Activated CD8-positive, alpha-beta memory T cell treated with anti-CD3 and anti-CD28 coated beads for 4 hours (primary cell): ENCODE measurements at places on chromosomes 3 and 15.

- no peak for DNase-seq
These were observed 111.6 kb downstream of the RAB11A start for GRCh38 chr15:65980824-65981456.

DNA sequence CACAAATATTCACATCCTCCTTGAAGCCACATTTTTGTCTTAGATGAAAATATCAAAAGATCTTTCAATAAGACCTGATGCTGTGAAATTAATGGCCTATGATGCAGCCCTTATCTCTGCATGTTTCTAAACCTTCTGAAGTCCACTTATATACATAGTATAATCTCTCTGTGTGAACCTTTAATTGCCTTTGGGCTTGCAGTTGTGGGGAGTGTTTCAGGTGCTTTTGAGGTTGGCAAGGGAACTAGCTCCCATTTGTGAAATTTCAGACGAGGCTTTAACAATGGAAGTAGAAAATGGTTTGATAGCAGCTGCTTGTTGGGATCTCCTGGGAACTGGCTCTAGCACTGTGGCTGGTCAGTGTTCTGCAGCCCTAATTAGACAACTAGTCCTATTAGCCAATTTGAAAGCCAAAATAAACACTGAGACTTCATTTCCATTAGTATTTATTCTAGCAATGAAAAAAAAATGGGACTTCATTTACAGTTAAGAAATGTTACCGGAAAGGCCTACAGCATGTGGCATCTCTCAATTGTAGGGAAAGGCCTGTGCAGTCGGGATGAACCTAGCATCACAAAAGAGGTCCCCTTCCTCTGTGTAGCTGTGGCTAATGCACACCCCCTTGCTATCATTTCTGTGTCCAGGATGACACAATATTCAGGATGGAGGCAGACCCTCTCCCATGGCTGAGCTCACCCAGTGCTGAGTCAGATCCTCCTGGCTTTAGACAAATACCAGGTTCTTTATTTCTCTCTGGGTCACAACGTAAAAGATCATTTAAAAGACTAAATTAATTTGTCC is 140.7 kb upstream of the TRIM42 start:
- DNase-seq = no peak

GRCh38 chr3:151740581-151740980 is 6.9 kb downstream of the AADACL2 start:
- DNase-seq = no peak

- DNase-seq = no peak
These were observed 176.1 kb upstream of the ZPLD1 start for GRCh38 chr3:102258666-102259227.

DNA sequence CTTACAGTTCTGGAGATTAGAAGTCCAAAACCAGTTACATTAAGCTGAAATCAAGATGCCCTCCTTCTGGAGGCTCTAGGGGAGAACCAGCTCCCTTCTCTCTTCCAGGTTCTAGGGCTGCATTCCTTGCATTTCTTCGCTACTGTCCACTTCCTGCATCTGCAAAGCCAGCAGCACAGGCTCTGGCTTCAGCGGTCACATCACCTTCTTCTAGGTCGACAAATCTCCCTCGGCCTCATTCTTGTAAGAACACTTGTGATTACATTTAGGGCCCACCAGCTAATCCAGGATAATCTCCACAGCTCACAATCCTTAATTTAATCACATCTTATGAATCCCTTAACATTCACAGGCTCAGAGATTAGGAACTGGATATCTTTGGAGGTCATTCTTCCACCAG is 73.8 kb downstream of the MINAR1 start:
- no peak for DNase-seq

DNA sequence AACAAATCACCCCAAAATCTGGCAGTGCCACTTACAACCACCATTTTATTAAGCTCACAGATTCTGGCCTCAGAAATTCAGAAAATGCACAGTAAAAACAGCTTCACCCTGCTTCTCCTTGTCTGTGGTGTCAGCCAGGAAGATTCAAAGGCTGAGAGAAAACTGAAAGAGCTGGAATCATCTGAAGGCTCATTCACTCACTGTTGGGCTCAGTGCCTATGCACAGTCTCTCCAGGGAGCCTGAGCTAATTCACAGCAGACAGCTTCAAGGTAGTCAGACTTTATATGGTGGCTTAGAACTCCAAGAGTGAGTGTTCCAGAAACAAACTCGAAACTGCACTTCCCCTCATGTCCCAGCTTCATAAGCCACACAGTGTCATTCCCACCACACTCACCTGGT is 16.5 kb upstream of the PLOD2 start:
- DNase-seq = no peak

GRCh38 chr3:40720341-40720740 is 195.6 kb downstream of the ZNF621 start:
- no peak for DNase-seq

GRCh38 chr15:60993008-60993407 is 236.1 kb downstream of the RORA start:
- DNase-seq = no peak

- no peak for DNase-seq
These were observed 241.1 kb upstream of the TOPAZ1 start for GRCh38 chr3:44000586-44000985.

- no peak for DNase-seq
These were observed 28.0 kb downstream of the OSBPL10 start for GRCh38 chr3:31953091-31953490.

DNA sequence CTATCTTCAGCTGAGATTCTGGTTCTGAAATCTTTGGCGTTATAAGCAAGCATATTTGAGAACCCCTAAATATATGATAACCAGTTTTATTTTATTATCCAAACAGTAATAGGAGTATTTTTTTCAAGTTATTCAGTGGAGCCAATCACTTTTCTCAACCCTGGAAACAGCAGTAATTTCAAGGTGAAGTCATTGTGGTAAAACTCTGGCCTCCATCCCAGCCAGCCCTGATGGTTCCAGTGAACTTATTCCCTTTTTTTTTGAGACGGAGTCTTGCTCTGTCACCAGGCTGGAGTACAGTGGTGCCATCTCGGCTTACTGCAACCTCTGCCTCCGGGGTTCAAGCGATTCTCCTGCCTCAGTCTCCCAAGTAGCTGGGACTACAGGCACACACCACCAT is 545.4 kb upstream of the IL12A start:
- no peak for DNase-seq

DNA sequence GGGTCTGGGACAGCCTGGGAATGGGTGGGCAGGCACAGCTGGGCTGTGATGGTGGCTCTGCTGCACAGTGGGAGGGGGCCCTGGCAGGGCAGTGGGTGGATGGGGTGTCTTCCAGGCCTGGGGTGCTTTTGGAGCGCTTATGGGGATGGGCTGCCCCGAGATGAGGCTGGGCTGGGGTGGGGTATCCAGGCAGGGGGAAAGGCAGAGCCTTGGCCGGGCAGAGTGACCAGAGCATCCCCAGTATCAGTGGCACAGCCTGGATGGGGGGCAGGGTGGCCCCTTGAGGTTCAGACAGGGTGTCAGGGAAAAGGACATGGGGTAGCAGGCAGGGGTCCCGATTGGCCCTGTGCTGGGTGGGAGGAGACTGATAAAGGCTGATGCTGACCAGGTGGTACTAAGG is 26.6 kb downstream of the HDAC11 start:
- no peak for DNase-seq

- DNase-seq = no peak
These were observed 419.0 kb downstream of the CNTN4 start for GRCh38 chr3:2517500-2518172.

DNA sequence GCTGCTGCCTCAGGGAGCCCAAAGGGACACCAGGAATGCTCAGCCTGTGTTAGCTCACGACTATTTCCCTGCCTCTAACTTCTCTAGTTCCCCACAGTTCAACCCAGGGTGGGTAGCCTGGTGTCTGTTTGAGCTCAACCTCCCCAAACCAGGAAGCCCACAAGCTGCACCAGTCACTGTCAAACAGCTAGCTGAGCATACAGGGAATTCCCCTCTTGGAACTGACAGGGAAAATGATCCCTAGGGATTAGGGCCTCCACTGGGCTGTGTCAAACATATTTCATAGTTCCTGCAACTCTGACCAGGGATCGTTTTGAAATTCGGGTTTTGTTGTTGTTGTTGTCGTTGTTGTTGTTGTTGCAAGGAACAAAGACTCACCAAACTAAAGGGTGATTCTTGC is 147.1 kb upstream of the ICE2 start:
- DNase-seq = no peak

GRCh38 chr3:133890037-133890436 is 5.6 kb downstream of the RAB6B start:
- no peak for DNase-seq

GRCh38 chr3:171239757-171240503 is 213.4 kb upstream of the SLC2A2 start:
- no peak for DNase-seq

GRCh38 chr3:16513141-16514020 is at the start of gene RFTN1:
RFTN1 (minus strand) TSS chr3:16513699; CDS start chr3:16493869, 19,830 bp downstream.
- DNase-seq = peak; percentile 23

DNA sequence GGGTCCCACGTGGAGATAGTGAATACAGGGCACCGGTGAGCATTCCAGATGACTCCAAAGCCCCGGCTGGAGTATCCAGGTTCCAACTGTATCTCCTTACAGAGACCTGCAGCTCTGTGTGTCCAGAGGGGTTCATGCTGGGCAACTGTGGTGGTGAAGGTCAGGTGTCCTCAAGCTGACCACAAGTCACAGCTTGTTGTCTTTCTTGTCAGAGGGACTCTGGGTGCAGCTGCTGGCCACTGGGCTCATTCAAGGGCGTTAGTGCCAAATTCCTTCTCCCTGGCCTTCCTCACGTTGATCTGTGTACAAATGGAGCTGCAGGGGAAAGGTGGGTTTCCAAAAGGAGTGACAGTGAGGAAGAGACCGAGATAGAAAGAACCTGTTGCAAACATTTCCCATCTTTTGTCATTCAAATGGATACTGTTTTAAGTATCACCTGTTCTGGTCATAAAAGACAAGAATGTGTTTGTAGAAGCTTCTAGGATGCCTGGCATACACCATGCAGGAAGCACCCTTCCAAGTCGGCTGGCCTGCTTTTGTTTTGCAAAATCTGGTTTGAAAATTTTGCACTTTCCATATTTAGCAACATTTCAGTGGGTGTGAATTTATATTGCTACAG is 52.5 kb downstream of the CEMIP start:
- DNase-seq = no peak

DNA sequence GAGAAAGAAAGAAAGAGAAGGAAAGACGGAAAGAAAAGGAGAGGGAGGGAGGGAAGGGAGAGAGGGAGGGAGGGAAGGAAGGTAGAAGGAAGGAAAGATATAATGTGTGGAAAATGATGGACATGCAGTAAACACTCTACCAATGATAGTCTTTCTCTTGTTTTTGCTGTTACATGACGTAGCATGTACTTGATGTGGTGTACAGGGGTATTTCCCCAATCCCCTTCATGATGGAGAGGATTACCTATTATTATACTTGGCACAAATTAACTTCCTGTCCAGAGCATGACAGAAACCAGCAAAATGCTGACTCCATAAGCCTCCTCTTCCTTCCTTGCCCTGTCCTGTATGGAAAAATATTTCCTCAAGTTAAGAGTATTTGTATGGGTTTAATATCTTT is 124.4 kb downstream of the B3GALNT1 start:
- no peak for DNase-seq

DNA sequence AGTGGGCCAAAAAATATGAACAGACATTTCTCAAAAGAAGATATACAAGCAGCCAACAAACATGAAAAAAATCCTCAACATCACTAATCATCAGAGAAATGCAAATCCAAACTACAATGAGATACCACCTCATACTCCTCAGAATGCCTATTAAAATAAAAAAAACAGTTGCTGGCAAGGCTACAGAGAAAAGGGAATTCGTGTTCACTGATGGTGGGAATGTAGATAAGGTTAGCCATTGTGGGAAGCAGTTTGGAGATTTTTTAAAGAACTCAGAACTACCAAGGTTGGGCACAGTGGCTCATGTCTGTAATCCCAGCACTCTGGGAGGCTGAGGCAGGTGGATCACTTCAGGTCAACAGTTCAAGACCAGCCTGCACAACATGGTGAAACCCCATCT is 27.8 kb upstream of the C15orf40 start:
- DNase-seq = no peak

DNA sequence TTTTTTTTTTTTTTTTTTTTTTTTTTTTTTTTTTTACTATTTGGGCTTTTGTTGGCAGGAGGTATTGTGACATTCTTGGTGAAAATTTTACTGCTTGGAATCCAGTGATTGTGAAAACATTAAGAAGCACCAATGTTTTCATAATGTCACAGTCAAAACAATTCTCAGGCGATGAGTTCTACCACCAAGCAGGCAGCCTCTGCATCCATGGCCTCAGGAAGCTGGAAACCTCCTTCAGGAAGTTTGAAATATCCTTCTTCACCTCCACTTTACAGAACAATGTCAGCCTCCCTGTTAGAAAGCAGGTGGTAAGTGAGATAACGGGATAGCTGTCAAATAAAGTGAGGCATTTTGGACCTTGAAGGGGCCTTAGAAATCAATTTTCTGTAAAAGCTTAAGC is 98.3 kb downstream of the MEX3B start:
- no peak for DNase-seq

DNA sequence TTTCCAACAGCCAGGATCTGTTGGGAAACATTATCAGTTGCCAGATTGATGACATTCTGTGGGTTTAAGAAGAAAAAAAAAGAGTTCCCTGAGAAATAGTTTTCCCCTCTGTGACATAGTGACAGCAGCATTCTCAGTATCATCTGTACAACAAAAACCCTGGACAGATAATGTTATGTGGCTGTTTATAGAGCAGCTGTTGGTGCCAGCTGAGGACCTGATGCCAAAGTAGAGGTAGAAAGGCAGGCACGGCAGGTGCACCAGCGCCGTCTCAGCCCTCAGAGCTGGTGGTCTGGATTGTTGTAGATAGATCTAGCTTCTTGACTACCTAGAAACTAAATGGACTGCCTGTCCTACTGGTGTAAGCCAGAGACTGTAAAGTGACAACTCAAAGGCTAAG is 56.2 kb upstream of the FILIP1L start:
- DNase-seq = no peak

DNA sequence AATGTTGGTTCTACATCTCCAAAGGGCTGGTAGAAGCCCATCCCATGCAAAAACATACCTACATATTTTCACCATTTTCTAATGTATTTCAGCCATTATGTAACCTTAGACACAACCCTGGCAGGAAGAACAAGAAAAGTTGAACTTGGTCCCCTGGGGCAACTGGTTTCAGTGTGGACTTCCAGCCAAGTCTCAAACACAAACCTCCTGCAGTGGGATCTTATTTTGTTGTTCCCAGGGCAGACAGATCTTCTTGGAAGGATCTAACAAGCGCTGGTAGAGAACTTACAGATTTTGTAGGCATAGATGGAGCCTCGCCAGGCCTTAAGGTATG is 96.3 kb downstream of the ADAMTS17 start:
- DNase-seq = no peak

GRCh38 chr15:40550341-40551037 is 14.4 kb downstream of the CCDC32 start:
- DNase-seq = no peak

GRCh38 chr3:124893526-124893925 is 6.4 kb upstream of the ITGB5 start:
- DNase-seq = no peak

- no peak for DNase-seq
These were observed 270.0 kb upstream of the HES1 start for GRCh38 chr3:193865896-193866480.

DNA sequence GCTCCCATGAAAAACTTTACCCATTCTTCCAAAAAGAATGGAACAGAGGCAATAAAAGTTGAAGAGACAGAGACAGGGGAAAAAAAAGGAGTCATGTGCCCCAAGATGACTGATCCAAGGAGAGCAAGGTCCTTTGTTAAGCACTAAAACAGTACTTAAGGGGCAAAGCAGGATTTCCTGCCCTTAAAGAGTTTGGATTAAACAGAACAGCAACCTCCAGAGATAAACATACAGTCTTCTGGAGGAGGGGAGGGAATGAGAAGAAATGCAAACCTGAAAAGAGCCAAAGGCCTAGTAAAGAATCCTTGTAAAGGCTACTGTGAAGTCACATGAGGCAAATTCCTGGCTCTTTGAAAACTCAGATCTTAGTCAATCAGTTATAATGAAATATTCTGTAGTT is 38.2 kb downstream of the SHQ1 start:
- no peak for DNase-seq
